Effector memory CD8-positive, alpha-beta T cell (primary cell): ENCODE measurements at places on chromosomes 3 and 15.

GRCh38 chr3:148232389-148232788 is 465.3 kb upstream of the AGTR1 start:
- DNase-seq: no peak

- no peak for DNase-seq
These were observed 344.2 kb upstream of the MCTP2 start for GRCh38 chr15:93887151-93887550.

DNA sequence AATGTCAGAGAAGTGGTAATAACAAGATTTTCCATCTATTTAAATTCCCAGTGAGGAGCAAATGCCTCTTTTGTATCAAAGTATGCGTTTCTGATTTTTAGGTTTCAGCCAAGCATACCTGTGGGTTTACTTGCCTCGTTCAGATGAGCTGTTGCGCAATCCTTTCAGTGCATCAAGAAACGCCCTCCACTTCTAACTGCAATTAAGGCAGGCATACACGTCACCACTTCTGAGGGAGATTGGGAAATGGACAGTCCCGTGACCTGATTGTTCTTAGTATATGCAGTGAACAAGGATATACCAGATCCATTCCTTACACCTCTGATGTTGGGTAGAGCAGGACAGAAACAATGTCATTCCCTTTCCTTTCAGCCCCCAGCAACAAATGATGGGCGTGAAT is 219.0 kb downstream of the ITPR1 start:
- DNase-seq: no peak

DNA sequence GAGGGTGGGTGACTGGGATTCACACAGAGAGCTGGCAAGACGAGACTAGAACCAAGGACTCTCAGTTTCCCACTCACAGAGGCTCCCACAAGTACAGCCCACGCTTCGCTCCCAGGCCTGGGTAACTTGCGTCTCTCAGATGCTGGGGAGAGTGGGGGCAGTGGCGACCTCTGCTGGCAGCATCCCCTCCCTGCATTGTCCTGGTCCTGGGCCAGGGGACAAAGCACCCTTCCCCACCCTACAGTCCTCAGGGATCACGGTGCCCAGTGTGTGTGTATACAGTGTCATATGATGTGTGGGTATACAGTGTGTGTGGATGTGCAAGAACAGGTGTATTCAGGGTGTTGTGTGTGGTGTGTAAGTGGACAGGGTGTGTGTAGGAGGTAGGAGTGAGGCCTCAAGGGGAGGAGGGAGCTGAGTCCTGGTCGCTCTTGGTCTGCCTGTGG is 12.8 kb downstream of the VILL start:
- DNase-seq: peak; percentile 50

- DNase-seq: no peak
These were observed 318.6 kb downstream of the FHIT start for GRCh38 chr3:60932643-60933042.

DNA sequence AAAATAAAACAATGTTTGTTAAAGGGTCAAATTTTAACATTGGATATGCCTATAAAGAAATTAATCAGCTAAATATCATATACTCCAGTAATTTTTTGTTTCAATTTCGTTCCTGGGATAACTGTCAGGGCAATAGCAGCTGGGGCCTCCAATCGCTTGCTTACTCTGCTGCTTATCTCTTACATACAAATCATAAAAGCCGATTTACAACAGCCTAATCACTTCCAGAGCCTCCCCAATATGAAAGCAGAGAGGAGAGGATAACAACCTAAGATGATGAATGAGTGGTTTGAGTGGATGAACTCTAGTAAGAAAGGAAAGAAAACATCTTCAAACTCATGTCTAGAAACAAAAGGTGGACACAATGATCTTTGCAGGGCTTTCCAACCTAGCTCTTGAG is 80.7 kb upstream of the PSMD6 start:
- DNase-seq: no peak

DNA sequence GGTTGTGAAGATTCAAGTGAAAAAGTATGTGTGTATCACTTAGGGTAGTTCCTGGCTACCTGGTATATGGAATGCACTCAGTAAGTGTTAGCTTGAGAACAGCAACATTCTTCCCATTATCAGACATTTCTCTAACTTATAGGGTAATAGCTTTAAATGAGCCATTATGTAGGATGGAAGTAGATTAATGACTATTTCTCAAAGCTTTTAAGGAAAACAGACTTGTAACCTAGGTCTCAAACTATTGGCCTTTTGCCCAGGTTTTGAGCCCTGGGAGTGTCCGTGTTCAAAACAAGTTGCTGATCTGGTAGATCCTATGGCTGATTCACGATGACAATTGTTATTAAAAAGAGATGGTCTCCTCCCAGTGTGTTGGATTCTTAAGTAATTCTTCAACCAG is 129.1 kb upstream of the UMPS start:
- DNase-seq: no peak

GRCh38 chr3:118799303-118799702 is 235.3 kb downstream of the IGSF11 start:
- no peak for DNase-seq

DNA sequence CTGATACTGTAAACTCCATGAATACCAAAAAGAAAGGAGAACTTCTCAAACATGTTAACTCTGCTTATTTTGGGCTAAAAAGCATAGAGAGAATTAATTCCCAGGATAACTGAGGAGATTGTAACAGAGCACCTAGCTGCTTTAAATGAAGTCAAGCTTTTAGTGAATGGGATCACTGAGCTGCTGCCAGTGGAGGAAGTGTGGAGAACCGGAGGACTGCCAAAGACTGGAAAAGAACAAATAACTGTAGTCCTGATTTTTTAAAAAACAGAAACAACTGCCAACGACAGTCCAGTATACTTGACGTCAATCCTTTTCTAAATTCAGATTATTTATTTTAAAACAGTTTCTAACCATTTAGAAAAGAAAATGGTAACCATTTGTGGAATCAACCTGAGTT is 3.3 kb downstream of the C3orf70 start:
- DNase-seq: no peak

- DNase-seq: no peak
These were observed 64.6 kb upstream of the FHIT start for GRCh38 chr3:61315871-61316270.

- DNase-seq: no peak
These were observed 47.4 kb upstream of the VGLL4 start for GRCh38 chr3:11690863-11691766.

DNA sequence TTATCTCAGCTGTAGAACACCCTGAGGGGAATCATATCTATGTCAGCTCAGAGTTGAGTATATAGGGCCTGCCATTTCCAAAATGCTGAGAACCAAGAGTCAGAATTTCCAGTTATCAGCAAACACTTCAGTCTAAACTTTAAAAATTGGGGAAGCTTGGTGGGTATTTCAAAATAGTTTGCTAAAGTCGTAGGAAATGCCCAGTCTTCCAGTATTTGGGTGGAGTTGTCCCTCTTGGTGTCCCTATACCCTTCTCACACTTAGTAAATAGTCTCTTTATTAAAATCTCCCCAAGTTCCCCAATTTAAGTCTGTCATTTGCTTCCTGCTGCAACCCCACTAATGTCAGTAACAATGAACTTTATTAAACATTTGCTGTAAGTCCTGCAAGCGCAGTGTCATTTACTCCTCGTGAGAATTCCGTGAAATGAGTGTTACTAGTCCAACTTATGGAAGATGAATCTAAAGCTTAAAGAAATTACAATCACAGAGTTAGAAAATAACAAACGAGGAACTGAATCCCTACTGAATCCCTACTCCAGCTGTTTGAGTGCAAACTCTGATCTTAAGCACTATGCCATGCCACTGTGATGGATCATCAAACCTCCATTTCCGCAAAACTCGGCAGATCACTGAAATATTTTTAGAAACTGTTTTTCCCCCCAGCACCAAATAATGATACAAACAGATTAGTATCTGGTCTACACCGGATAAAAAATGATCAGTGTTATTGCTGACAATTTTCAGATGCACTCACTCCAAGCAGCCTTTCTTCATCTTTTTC is 341.7 kb upstream of the PROK2 start:
- DNase-seq: no peak

DNA sequence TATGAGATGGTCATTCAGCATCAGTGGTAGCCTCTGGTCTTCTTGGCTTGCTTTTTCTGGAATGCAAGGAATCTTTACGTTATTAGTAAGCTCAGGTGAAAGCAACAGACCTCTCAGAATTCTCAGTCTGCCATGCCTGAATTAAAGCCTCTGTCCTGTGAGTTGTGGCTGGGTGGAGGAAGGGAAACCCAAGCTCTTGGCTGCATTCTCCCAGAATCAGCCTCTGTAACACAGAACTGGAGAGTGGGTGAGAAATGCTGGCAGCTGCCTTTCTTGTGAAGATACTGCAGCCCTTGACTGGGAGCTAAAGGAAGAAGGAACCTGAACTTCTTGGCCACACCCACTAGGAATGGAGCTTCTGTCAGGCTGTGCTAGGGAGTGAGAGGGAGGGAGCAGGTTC is 505.8 kb downstream of the EPHA3 start:
- DNase-seq: no peak

DNA sequence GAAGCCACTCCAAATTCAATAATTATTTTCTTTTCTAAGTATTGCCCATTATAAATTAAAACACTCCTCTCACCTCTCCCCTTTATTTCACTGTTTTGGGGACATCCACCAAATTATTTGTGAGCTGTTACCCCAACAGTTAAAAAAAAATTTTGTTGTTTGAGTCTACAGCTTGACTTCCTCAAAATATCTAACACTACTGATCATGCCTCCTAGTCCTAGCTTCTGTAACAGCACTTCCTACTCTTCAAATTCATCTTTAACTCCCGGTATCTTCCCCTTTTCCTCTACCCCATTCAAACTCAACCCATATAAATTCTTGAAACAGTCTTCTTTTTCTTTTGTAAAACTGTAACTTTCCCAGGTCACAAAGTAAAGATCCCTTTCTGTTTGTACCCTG is 15.9 kb downstream of the PARL start:
- no peak for DNase-seq

GRCh38 chr3:149702691-149703441 is 45.0 kb upstream of the WWTR1 start:
- no peak for DNase-seq

- no peak for DNase-seq
These were observed 133.0 kb upstream of the UMPS start for GRCh38 chr3:124597273-124597672.

DNA sequence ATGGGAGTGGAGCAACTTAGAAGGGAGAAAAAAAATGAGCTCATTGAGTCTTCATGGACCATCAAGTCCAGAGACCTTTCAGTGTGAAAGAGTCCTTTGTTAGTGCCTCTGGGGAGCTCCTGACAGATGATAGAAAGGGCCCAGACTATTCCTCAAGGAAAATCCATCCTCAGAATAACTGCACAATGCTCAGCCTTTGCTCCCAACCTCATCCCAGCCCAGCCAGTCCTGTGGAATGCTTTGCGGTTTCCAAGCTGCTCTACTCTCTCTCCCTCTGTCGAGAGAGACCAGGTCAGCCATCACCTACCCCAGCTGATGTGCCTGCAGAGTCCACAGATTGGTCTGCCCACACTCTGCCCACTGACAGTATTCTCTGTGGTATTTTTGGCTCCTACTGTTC is 406.2 kb downstream of the MFSD1 start:
- no peak for DNase-seq

DNA sequence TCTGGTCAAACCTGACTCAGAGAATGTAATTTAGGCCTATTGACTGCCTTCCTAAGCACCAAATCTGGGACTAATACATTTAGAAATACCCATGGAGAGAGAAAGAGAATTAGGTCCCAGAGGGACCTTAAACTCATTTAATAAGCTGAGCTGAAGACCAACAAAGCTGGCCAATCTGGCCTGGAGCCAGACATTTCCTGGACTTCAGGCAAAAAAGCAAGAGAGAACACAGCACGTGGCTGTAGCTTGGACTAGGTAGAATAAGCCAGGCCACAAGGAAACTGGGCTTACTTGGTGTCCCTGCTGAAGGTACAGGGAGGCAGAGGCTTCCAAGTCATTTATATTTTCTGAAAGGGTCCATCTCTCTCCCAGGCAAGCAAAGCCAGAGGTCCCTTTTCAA is 88.1 kb downstream of the RTP4 start:
- DNase-seq: no peak

GRCh38 chr3:157279237-157279636 is 119.3 kb upstream of the CCNL1 start:
- DNase-seq: no peak

DNA sequence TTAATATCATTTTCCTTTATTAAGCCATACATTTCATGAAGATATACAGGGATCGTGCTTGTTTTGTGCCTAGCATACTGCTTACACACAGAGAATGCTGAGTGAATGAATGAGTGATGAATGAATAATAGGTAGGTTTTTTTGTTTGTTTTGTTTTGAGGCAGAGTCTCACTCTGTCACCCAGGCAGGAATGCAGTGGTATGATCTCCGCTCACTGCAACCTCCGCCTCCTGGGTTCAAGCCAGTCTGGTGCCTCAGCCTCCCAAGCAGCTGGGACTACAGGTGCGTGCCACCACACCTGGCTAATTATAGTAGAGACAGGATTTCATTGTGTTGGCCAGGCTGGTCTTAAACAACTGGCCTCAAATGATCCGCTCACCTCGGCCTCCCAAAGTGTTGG is 400.0 kb downstream of the ROBO1 start:
- DNase-seq: no peak

GRCh38 chr15:83475551-83475950 is 28.4 kb downstream of the SH3GL3 start:
- no peak for DNase-seq

- no peak for DNase-seq
These were observed 156.5 kb upstream of the LPP start for GRCh38 chr3:187997490-187997889.

DNA sequence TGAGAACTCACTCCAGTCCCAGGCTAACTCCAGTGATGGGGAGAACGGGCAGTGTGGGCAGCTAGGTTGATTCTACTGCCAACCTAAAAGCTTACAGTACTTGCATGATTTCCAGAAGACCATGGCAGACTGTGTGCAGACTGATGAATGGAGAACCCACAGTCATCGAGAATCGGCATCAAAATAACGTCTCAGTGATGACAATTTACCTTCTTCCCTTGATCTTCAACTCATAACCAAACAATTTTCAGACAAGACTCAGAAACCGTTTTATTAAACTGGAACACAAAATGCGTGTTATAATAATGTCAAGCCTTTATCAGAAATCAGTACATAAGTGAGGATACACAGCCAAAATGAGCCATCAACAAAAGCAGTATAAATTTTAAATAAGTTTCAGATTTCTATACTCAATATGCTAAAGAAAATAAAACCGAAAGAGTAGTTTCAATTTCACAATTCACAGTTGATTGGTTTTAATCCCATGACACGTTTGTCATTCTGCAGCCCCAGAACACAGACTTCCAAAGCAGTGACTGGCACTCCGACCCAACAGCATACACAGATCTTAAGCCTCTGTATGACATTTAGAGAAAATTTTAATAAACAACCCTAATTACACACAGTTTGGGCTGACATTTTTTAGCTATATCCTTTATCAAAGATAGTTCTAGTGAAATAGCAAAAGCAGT is 54.5 kb downstream of the ZMAT3 start:
- no peak for DNase-seq

GRCh38 chr3:41369838-41370237 is 170.5 kb downstream of the CTNNB1 start:
- no peak for DNase-seq

- DNase-seq: no peak
These were observed 251.4 kb upstream of the C2CD4B start for GRCh38 chr15:62416526-62416925.

- DNase-seq: no peak
These were observed 25.4 kb downstream of the TMEM44 start for GRCh38 chr3:194607592-194608389.

- DNase-seq: no peak
These were observed 156.5 kb downstream of the PDCD6IP start for GRCh38 chr3:33954956-33955355.
